ENCODE measurements at places on chromosomes 6 and 20. TPM values are rescaled to one million over a fixed set of nuclear protein-coding genes. Genes with fewer than 3 reads are reported as not detected.

HTR1E gene
- total RNA-seq: not detected

BFSP1 gene
- total RNA-seq: 2.8 TPM

CLPSL2 gene
- not detected for total RNA-seq

RUNX2 gene
- 1.7 TPM for total RNA-seq

PRICKLE4 gene
- total RNA-seq: 0.19 TPM

TTLL9 gene
- not detected for total RNA-seq

ADIG gene
- total RNA-seq: not detected

RSPO3 gene
- 2.0 TPM for total RNA-seq

SLC22A2 gene
- under 0.01 TPM for total RNA-seq

PSORS1C2 gene
- not detected for total RNA-seq

OR12D3 gene
- not detected for total RNA-seq

ZNF343 gene
- total RNA-seq: 15.9 TPM

ASIP gene
- total RNA-seq: not detected
